ENCODE measurements at places on chromosomes 7 and 10.

GRCh38 chr7:129845178-129845971 is 107.4 kb downstream of the UBE2H start:
- DNase-seq, result no peak

GRCh38 chr10:9786101-9786500 is 1231.6 kb upstream of the CELF2 start:
- DNase-seq, result no peak

- peak; percentile 50 for DNase-seq
Observed at GRCh38 chr10:6228647-6229046, 25.9 kb downstream of the PFKFB3 start.

DNA sequence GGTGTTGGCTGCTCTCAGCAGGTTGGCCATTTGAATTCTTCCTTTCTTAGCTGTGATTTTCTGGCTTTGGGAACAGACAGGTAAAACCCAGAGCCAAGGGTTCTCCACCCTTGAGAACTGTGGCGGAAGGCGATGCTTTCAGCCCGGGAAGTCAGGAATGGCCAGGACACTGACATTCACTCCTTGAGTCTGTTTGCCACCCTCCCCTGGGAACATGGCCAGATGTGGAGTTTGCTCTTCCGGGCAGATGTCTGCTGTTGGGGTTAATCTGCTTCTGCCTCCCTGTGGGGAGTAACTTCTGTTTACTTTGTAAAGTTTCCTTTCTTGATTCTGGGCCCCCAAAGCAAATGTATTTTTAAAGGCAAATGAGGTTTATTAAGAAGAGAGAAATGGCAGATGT is 17.7 kb downstream of the GATA3 start:
- DNase-seq, result no peak

DNA sequence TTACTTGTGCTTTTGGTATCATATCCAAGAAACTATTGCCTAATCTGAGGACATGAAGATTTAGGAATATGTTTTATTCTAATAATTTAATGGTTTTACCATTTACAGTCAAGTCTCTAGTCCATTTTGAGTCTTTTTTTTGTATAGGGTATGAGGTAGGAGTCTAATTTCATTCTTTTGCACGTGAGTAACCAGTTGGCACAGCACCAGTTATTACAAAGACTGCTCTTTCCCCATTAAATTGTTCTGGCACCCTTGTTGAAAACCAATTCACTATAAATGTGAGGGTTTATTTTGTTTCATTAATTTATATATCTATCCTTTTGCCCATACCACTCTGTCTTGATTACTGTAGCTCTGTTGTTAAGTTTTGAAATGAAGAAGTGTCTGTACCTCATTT is 381.6 kb downstream of the SUGCT start:
- DNase-seq, result no peak

GRCh38 chr7:139674341-139674740 is 103.5 kb downstream of the HIPK2 start:
- DNase-seq, result no peak

DNA sequence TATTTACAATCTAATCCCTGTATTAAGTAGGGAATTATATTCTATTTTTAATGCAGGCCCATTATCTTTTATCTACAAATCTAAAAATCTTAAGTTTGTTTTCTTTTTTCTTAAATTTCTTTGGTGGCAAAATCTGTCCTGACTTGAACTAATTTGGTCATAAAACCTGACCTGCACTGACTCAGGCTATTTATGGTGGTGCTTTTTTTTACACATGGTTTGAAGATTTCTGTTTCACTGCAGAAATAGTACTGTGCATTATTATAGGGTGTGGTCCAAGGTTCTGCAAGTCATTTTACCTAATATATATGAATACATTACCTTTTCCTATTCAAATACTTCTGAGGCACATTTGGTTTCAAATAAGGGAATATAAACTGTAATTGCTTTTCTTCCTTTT is 137.0 kb downstream of the CD36 start:
- no peak for DNase-seq

DNA sequence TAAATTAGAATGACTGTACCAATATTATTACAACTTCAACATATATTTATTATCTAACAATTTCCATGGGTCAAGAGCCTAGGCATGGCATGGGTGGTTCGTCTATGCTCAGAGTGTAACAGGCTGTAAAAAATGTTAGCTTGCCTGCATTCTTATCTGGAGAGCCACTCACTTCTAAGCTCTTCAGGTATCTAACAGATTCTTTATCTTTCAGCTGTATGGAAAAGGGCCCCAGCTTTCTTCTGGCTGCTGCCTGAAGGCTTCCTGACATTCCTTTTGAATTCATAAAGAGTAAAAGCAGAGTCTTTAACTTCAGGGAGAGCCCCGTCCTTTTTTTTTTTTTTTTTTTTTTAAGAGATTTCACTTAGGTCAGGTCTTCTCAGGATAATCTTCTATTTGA is 648.8 kb downstream of the NXPH1 start:
- no peak for DNase-seq

DNA sequence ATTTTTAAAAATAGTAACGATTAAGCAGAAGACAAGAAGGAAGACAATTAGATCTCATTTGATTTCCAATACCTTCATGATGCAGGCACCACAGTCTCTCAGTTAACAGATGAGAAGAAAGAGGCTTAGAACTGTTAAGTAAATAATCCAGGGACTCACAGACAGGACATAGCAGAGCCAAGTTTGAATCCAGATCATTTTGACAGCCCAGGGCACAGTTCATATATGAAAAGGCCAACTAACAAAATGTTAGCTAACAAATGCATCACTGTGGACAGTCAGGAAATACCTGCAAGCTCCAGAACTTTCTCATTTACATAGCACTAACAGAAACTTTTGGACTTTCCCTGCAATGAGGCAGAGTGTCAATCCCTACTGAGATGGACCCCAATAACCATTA is 4.2 kb upstream of the NPSR1 start:
- no peak for DNase-seq

GRCh38 chr10:84329196-84329611 is 815 bp downstream of the CCSER2 start:
- no peak for DNase-seq
